ENCODE measurements at places on chromosomes 2 and 18. TPM values are rescaled to one million over a fixed set of nuclear protein-coding genes. Genes with fewer than 3 reads are reported as not detected.

- no peak for DNase-seq
Observed at GRCh38 chr2:43360137-43360536, 133.7 kb upstream of the ZFP36L2 start.

DNA sequence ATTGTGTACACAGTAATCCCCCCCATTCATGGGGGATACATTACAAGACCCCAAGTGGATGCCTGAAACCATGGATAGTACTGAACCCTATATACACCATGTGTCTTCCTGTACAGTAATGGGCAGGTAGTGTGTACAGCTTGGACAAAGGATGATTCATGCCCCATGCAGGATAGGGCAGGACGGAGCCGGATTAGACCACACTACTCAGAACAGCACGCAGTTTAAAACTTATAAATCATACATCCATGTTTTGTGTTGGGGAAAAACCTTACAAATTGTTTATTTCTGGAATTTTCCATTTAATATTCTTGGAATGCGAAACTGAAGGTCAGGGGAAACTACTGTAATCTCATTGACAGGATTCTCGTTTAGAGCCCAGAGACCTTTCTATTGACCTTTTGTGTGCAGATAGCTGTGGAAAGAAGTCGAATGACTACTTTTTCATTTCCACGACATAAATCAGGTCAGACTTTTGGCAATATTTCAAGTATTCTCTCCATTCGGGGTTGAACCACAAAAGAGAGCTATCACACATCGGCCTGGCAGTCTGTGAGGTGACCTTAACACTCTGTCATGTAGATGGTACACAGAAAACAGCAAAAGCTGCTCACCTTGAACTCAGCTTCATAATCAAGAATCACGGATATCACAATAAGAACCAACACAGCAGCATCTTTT lies 9.9 kb upstream of the YPEL5 start:
- DNase-seq: no peak

Gene CSRNP3
- not detected for total RNA-seq

Gene SLC11A1
- total RNA-seq: not detected

- no peak for DNase-seq
Observed at GRCh38 chr2:72027426-72028161, 120.1 kb downstream of the CYP26B1 start.

DNA sequence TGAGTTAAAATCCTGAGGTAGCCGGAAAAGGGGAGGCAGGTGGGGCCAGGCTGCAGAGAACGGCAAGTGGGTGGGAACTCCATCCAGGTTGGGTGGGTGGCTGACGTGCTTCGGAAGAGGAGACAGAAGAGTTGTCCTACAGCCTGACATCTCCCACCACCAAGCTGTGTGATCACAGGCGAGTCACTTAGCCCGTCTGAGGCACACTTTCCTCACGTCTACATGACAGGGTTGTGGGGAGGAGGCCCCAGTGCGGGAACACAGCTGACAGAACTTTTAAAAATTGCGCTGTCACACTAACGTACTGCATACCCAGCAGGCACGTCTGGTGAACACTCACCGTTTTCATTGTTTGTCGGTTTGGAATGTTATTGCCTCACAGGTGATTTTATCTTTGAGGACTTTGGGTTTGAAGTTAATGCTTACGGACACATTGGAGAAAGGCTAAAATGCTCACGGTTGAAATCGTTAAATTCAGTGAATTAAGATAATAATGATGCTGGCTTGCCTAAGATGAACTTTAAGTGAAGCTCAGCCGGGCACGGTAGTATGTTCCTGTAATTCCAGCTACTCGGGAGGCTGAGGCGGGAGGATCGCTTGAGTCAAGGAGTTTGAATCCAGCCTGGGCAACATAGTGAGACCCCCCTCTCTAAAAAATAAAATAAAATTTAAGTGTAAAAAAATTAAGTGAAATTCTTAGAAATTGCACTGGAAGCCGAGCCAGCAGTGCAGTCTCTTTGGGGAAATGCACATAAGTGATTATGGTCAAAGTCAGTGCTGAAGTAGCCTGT lies 8.9 kb downstream of the EMILIN2 start:
- no peak for DNase-seq

GRCh38 chr18:42510540-42510939 lies 555.5 kb downstream of the PIK3C3 start:
- DNase-seq: no peak

GRCh38 chr2:183057333-183057985 lies 19.2 kb upstream of the NCKAP1 start:
- DNase-seq: no peak

GRCh38 chr2:69914164-69914949 lies 552 bp upstream of the MXD1 start:
- DNase-seq: peak; percentile 100

DNA sequence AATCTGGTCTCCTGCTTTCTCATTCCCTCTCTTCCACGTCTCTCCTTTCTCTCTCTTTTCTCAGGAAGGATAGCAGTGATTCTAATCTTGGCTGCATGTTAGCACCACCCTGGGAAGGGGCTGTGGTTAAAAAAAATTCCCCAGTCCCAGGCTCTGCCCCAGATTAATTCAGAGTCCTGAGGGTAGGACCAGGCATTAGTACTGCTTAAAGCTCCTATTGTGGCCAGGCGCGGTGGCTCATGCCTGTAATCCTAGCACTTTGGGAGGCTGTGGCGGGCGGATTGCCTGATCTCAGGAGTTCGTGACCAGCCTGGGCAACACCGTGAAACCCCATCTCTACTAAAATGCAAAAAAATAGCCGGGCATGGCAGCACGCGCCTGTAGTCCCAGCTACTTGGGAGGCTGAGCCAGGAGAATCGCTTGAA lies 35.4 kb upstream of the EML4 start:
- DNase-seq: no peak

GRCh38 chr2:239495791-239496233 lies 95.0 kb upstream of the HDAC4 start:
- no peak for DNase-seq

- DNase-seq: no peak
Observed at GRCh38 chr2:65316072-65316471, 88.4 kb downstream of the ACTR2 start.

Gene BMP10
- total RNA-seq: not detected

- no peak for DNase-seq
Observed at GRCh38 chr2:84373866-84374265, 85.2 kb downstream of the SUCLG1 start.

DNA sequence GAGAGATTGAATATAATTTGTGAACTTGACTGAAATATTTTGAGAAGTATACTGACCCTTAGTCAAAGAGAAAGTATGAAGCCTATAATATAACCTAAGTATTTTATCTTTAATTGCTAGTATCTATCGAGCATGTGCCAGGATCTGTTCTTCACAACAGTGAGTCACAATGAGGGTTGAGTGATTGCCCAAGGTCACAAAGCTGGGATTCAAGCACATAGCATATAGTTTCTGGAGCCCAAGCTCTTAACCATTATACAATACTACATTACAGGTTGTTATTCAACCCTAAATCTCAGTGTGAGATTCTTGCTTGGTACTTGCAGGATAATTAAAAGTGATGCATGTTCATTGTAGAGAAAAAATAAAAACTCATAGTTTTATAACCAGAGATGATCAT lies 97.2 kb downstream of the RAB3GAP1 start:
- no peak for DNase-seq

- no peak for DNase-seq
Observed at GRCh38 chr2:234670806-234671205, 173.9 kb upstream of the ARL4C start.

- no peak for DNase-seq
Observed at GRCh38 chr2:181755181-181755580, 74.9 kb upstream of the NEUROD1 start.

DNA sequence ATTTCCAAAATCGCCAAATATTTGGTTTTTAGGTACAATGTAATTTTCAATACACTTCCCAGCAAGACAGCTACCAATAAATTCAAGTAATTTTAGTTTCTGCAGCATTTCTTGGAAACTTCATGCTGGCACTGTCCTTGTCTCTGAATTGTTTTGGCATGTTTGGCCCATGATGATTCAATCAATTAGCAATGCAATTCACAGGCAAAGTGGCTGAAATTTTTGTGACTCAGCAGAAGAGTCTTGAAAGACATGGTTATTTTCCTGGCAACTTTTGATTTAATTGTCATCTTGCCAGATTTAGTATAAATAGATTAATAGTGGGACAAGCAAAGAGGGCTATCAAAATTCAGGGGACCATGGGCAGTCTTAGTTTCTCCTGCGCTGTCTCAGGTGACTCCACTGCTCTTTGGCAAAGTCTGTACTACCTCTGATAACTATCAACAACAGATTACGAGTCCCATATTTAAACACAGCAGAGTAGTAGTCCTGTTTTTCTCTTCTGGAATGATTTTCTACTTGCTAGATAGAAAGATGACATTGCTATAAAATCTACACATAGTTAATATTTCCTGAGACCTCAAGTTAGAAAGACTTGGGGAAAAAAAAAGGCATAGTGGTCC lies 88.9 kb upstream of the CYP26B1 start:
- peak; percentile 46 for DNase-seq

DNA sequence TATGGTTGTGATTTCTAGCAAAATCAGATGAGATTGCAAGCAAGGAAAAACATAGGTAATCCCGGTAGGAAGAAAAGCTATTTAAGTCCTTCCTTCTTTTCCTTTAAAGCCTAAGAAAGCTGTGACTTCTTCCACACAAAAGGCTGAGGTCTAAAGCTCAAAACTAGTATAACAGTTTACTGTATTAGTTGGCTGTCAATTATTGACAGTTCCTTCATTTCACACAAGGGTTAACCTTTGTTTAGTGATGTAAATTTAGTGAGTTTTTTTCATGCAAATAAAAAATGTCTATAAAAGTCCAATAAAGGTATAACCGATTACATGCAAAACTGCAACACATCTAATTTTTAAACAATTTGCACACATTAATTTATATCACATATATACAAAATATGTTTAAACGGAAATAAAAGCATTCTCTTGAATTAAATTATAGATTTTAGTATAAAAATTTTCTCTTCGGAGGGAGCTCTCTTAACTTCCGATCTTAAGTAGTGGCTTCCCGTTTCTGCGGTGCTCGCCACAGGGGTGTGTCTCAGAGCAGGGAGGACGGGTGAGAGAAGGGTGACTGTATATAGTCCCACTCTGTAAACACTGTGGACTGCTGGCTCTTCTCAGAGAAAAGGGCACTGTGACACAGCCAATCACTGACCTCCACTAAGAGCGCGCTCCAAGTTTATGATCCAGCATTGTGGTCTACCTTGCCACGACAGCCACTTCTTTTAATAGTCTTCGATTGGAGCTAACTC lies 33.4 kb downstream of the TTR start:
- DNase-seq: no peak

Gene C2orf78
- total RNA-seq: not detected

Gene GATA6
- 11.9 TPM for total RNA-seq

DNA sequence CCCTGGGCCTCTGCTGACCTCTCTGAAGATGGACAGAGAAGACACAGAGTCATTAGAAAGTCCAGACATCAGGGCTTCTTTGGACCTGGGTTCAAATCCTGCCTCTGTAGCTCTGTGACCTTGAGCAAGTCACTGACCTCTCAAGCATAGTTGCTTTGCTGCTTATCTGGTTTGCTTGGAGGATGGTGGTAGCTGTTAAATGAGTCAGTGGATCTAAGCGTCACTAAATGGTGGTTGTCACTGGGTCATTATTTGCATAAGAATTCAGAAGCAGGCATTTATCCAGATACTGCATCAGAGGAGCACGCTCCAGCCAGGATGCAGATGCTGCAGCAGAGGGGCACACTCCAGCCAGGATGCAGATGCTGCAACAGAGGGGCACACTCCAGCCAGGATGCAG lies 229.2 kb downstream of the GLI2 start:
- DNase-seq: no peak

DNA sequence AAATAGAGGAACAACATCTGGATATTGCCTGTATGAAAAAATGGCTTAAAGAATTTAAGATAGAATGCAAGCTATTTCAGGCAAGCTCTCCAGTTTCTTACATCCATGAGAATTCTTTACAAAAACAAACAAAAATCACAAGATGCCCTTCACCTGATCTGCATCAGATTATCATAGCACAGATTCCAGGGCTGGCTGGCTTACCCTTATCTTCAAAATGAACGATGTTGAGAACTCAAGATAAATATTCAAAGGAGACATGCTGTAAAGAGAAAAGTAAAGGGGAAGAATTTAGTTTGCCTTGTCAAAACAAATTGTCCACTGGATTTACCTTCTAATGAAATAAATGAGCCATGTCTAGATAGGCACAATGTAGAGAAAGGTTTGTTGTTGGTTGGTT lies 18.7 kb upstream of the SLC40A1 start:
- no peak for DNase-seq

DNA sequence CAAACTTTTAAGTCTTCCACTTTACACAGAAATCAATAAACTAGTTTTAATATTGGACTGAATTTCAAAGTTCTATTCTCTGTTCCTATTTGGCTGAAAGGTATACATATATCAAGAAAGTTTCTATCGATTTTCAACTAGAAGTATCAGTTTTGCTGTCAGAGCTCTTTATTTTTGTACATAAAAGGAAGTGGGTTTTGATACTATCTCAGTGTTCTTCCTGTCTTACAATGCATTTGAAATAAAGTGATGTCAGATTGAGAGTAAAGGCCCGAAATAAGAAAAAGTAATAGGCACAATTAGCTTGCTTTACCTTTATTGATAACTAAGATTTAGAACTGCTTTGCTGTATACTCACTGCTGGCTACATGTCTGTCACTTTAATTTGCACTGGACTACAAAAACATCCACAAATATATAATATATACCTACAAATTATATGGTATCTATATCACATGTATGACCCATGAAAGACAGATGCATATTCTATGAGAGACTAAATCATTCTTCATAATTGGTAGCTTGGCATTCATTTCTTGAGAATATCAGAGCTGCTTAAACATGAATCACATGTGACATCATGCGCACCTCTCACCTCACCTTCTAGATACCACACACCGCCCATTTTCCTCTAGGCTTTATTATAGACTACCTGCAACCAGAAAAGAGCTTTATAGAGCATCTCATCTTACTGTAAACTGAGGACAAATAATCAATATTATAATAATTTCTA lies 83.6 kb downstream of the ASXL2 start:
- no peak for DNase-seq

GRCh38 chr2:206531996-206532543 lies 88.7 kb downstream of the ADAM23 start:
- DNase-seq: no peak

Gene ITGA6
- 177 TPM for total RNA-seq

Gene SERPINB12
- not detected for total RNA-seq
